Activated CD8-positive, alpha-beta T cell treated with anti-CD3 and anti-CD28 coated beads for 36 hours (primary cell): ENCODE measurements at places on chromosomes 2 and 18. TPM values are rescaled to one million over a fixed set of nuclear protein-coding genes. Genes with fewer than 3 reads are reported as not detected.

DNA sequence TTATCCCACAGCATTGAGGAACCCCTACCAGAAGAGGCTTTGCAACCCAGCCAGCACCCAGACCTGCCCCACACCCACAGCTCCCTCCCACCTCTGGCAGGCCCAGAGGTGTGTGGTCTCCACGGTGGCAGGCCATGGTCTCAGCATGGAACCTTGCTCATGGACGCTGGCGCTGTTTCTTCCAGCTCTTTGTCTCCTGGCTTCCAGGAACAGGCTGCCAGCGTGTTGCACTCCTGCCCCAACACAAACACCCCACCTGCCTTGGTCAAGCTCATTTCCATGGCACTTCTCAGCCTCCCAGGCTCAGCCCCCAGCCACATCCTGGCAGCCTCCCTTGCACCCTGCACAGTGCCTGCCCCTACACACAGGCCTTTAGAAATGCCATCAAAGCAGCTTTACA, 31.7 kb downstream of the EN1 start:
- DNase-seq = no peak

DNA sequence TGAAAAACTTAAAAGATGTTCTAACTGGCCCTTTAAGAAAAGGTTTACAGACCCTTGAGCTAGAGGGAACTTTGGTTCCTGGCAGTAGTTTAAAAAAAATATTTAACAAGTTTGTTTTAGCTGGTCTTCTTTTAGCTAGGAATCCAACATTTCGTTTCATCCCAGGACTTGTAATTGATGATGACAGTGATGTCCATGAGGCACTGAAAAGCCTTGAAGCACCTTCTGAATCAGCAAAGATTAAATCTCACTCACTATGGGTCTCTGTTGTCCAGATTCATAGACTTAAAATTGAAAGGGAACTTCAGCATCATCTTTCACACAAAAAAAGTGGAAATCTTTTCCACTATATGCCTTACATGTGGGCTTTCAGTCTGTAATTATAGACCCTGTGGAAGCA, 102.9 kb upstream of the ETAA1 start:
- no peak for DNase-seq

GRCh38 chr2:97754690-97755346, 41.4 kb downstream of the ZAP70 start:
- DNase-seq = no peak

- no peak for DNase-seq
These were observed 97.4 kb downstream of the FSIP2 start for GRCh38 chr2:185835974-185836373.

DNA sequence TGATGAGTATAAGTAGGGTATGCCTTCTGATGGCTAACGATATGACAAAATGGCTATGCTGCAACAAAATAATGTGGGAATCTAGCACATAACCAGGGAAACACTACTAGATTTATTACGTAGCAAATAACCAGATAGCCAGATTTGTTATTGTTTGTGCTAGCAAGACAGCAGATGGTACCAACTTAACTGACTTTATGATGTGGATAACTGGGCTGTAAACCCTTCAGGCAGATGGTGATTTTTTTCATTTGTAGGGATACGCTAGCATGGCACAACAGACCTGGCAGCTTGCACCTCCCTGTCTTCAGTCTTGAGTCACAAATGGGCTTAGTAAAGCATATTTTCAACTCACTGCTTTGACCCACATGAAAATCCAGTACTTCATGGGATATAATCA, 48.7 kb downstream of the PRELID3A start:
- no peak for DNase-seq

SLC38A11 gene
- not detected for total RNA-seq
